Aorta (tissue), 5 donors: ENCODE measurements at places on chromosomes 12 and 14. TPM values are rescaled to one million over a fixed set of nuclear protein-coding genes. Genes with fewer than 3 reads are reported as not detected.

DNA sequence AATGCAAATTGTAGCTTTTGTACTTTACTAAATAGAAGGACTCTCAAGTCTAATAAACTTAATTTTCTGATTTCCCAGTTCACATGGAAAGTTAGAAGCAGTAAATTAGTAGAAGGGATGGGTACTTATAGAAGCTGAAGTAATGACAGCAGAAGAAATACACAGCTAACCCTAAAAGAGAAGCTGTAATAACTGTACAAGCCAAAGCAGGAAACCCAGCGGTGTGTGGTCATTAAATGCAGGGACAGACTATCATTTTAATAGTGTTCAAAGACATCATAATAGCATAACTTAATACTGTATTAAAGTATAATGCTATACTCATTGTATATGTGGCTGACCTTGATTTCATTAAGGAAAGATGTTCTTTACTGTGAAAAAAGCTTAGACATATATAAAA lies 74.9 kb downstream of the PCNX1 start:
- DNase-seq = no peak

TMEM229B gene
- 2.2 TPM for total RNA-seq

- DNase-seq = peak; percentile 41
Observed at GRCh38 chr14:50804181-50804721, 26.7 kb downstream of the NIN start.

LRP1-AS gene
- not detected for total RNA-seq

PROX2 gene
- total RNA-seq = not detected

GYS2 gene
- total RNA-seq = not detected

GRCh38 chr12:89697296-89697695 lies 11.3 kb downstream of the ATP2B1 start:
- no peak for DNase-seq

- no peak for DNase-seq
Observed at GRCh38 chr12:24922090-24922489, 26.8 kb downstream of the BCAT1 start.

RNASE2 gene
- 5.8 TPM for total RNA-seq

DNA sequence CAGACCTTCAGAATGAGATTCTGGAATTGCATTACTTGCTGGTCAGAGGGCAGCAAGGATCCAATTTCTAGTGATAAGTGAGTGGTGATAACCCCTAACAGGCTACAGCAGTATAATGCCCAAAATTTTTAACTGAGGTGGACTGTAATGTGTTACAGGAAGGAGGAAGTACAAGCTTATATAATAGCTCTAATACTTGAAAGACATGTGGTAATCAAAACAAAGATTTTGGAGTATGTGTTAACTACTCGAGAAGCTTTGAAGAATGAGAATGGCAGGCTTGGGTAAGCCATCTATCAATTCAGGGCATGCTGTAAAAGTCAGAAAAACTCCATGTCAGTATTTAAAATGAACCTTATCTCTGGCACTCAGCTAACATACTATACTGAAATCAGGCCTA lies 70.5 kb downstream of the ANKS1B start:
- no peak for DNase-seq

- DNase-seq = no peak
Observed at GRCh38 chr12:55737581-55738122, 5.3 kb upstream of the GDF11 start.

DNA sequence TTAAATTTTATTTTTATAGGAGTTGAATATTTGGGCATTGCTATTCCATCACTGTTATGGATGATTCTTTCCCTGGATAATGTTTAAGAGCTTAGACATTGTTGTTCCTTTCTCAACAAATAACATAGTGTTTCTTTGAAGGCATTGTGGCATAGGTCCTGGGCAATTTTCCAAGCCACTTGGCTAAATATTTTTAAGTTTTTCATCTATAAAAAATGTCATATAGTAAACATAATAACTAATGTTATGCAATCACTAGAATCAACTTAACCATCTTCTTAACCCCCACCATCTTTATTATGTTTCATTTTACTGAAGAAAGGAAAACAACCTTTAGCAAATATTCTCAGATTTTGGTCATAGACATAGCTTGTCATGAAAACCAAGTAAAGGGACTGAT lies 600.6 kb upstream of the LMO3 start:
- no peak for DNase-seq

DNA sequence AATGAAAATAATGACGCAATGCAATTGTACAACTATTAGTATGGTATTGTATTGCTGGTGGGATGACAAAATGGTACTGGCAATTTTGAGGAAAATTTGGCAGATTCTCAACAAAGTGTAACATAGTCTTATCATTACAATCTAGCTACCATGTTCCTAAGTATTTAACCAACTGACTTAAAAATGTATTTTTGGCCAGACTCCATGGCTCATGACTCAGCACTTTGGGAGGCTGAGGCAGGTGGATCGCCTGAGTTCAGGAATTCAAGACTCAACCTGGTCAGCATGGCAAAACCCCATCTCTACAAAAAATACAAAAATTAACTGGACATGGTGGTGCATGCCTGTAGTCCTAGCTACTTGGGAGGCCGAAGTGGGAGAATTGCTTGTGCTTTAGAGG lies 1409.5 kb downstream of the AACS start:
- no peak for DNase-seq

DDX51 gene
- 14.9 TPM for total RNA-seq

GRCh38 chr14:51938137-51938536 lies 51.2 kb upstream of the RTRAF start:
- DNase-seq = no peak

DNA sequence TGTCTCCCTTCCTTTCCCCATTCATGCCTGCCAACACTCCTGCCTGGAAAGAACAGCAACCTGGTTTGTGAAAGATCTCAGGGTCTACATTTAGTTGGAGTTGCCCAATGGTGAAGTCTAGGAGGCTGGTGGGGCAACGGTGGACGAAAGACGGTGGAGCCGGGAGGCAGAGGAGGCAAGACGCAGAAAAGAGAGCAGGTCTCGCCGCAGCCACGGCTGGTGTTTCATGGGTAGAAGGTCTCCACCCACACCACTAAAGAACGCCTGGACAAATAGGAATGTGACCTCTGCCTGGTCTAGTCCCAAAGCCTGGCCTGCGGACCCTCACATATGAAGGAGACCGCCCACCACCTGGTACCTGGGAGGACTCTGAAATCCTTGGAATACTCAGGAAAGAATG lies 185.6 kb downstream of the ALG10 start:
- no peak for DNase-seq

ADAM21 gene
- 0.24 TPM for total RNA-seq

GRCh38 chr14:104708606-104709268 lies 15.3 kb upstream of the ADSS1 start:
- peak; percentile 73 for DNase-seq

GRCh38 chr12:112597986-112598385 lies 179.2 kb downstream of the PTPN11 start:
- DNase-seq = no peak

DNA sequence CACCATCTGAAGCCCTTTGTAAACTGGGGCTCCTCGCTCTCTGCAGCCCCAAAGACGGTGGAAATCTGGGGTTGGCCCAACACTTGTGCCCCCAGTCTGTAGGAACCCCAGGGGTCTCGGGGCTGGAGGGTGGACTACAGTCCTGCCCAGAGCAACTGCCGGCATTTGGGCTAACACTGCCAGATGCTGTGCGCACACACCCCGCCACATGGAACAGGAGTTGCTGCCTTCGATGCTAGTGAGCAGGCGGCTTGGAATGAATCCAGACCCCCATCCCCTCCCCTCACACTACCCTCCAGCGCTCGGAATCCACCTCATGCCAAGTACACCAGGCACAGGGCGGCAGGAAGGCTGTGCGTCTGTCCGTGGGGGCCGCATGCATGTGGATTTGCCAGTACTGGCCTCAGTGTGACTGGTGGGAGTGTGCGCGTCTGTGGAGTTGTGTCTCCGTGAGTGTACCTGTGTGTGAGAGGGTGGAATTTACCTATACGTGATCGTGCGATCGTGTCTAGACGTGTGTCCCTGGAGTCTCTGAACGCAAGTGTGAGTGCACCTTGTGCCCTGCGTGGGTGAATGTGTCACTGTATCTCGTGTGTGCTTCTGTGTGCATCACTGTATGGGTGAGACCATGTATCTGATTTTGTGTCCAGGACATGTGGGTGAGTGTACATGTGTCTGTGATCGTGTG lies 5.1 kb downstream of the LHX5 start:
- no peak for DNase-seq

DNA sequence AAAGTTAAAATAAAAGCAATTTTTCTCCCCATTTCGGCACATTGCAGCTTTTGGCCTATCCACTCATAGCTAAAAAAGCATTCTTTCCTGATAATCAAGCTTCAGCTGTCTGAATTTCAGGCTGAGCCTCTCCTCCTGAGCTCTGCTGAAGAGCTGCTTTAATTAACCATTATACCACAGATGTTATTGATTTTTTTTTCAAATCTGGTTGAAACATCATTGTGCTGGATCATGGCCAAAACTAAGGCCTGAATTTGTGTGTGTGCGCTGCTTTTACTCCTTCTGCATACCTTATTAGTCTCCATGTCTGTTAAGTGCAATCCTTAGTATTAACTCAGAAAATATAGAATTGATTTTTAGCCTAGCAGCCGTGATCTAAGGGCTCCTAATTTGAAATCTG lies 52.3 kb downstream of the MBIP start:
- no peak for DNase-seq

DNA sequence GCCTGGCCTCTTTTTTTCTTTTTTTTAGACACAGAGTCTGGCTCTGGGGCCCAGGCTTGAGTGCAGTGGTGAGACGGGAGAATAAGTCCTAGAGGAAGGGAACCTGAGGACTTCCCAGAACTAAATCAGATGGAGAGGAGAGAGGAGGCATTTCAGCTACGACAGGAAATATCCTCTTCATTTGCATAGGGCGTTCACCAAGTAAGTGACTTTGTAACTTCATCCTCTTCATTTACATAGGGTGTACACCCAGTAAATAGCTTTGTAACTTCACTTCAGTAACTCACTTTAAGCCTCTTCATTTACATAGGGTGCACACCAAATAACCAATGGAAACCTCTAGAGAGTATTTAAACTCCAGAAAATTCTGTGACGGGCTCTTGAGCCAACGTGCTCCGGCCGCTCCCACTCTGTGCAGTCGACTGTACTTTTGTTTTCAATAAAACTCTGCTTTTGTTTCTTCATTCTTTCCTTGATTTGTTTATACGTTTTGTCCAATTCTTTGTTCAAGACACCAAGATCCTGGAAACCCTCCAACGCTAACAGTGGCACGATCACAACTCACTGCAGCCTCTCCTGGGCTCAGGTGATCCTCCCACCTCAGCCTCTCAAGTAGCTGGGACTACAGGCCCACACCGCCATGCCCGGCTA lies 21.4 kb upstream of the ANKRD9 start:
- DNase-seq = no peak

SMCO2 gene
- total RNA-seq = 0.90 TPM

TCL1B gene
- not detected for total RNA-seq

GRCh38 chr14:52081964-52082363 lies 13.1 kb upstream of the NID2 start:
- DNase-seq = no peak

DNA sequence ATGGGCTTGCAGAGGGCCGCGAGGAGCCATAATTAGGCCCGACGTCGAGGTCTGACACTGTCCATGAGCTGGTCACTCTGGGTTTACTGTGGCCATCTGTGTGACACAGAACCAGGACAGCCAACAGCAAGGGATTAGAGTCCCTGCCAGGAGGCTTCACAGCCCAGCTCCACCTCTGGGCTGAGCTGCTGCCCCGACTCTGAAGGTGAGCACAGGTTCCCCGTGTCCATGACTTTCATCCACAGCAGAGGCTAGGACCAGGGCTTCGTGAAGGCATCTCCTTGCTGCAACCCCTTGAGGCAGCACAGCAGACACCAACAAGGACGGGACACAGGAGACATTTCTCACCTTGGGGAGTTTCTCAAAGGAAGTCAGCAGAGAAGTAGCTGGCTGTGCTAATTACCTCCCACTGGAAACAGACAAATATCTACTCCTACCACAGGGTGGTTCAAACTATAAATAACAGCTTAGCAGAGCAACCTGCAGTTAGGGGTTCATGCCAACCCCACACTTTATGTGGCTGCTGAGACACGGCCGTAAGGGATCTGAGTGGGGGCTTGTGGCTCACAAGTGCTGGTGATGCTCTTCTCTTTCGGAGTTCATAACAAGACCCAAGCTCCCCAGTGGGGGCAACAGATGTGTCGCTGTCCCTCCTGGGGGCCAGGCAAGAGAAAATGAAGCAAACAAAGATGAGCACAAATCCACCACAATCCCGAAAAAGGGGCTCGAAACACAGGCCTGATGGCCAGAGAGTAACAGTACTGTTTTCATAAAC lies 29.2 kb downstream of the ZFYVE21 start:
- no peak for DNase-seq

DNA sequence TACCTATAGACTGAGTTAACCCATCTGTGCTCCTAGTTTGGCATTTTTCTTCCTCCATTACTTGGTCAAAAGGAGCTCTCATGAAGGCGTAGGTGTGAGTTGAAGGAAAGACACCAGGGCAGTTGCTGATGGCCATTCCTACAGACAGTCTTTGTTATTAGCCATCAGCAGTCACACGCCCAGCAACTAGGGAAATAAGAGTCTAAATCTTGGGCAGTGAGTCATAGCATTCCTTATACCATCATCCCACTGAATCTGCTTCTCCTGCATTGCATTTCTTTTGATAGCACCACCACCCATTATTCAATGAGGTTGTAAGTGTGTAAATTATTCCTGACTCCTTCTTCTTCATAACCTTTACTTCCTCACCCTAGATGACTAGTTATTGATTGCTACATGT lies 150.9 kb upstream of the IGF1 start:
- DNase-seq = no peak
